Activated naive CD8-positive, alpha-beta T cell treated with anti-CD3 and anti-CD28 coated beads, Interleukin-2, amount 10 ng/mL, durations not matched to agents 7 days and 5 days (primary cell): ENCODE measurements at places on chromosomes 6 and 20. TPM values are rescaled to one million over a fixed set of nuclear protein-coding genes. Genes with fewer than 3 reads are reported as not detected.

Gene FAM217A
- total RNA-seq: not detected

Gene RIMS1
- not detected for total RNA-seq

Gene SLC17A1
- not detected for total RNA-seq

Gene BPIFA1
- not detected for total RNA-seq

DNA sequence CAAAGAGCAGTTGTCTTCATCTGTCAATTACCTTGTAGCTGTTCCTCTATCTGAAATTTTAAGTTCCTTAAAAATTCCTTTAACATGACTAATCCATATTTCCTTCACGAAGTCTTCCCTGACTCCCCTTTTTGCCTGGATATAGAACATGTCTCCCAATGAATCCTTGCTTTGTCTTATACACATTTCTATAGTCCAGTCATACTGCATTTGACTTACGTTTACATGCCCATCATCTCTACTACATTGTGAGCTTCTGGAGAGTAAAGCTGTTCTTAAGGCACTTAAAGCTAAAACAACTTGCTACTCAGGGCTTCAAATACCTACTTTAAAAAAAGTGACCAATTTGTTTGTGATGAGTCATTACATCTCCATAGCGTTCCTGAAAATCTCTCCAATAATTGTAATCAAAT is 4.9 kb downstream of the REV3L start:
- H3K4me1 ChIP-seq: peaks cover 28% of the 10 kb centered on the region
- peaks cover 2% of the 10 kb centered on the region for H3K36me3 ChIP-seq
- no peak overlapping the region for H3K27ac ChIP-seq

- no peak overlapping the region for H3K4me3 ChIP-seq
- H3K4me1 ChIP-seq: no peaks in the 10 kb centered on the region
- peaks cover 20% of the 10 kb centered on the region for H3K27me3 ChIP-seq
- no peaks in the 10 kb centered on the region for H3K36me3 ChIP-seq
These were observed 164.2 kb upstream of the ATXN1 start for GRCh38 chr6:16925461-16925860.

DNA sequence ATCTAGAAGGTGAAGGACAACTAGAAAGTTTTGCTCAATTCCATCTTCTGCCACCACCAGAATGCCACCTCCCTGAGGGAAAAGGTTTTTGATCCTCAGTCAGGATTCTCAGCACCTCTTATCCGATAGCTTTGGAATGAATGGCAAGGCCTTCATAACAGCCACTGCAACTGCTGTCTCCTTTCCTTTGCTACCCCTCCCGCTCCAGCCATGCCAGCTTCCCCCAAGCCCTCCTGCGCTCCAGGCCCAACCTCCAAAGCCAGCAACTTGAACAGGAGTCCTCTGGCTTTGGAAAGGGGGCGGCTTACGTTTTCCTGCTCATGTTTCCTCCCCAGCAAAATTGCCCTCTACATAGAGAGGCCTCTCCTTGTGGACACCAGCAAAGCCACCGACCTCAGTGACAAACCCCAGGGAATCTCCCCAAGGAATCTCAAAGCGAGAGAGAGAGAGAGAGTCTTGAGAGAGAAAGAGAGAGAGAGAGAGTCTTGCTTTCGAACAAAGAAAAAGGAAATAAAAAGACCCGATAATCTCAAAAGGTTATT is 420 bp upstream of the BTN2A1 start:
- no peaks in the 10 kb centered on the region for H3K27me3 ChIP-seq
- H3K36me3 ChIP-seq: peaks cover 28% of the 10 kb centered on the region
- H3K27ac ChIP-seq: peak overlapping the region; percentile 93
- H3K4me1 ChIP-seq: peaks cover 40% of the 10 kb centered on the region
- no peak for DNase-seq
- peak overlapping the region; percentile 96 for H3K4me3 ChIP-seq

DNA sequence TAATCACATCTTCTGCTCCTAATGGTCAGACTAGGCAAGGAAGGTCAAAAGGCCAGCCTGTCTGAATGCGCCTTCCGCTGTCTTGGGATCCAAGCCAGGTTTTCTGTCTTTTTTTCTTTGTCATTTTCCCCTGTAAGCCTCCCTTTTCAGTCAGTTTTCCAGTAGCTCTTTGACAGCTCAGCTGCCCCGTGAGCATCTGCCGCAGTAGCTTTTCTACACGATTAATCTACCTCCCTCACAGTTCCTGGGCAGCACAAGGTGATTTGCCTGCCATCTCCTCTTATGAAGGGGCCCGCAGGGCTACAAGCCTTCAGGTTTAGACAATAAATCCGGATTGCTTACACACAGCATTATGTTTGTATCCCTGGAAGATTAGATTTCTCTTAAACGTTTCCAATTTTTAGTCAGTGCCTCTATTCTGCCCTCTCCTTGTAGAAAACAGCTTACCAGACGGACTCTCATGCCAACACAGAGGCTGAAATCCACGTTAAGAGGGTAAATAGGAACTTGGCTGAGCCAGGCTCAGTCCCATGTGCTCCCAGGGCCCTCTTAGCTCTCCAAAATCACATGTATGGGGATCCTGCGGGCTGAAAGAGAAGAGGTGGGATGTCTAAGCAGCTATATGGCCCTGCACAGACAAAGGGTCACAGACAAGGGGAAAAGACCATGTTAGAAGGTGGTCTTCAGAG is 77.2 kb downstream of the LY86 start:
- no peak for DNase-seq
- H3K36me3 ChIP-seq: peaks cover 18% of the 10 kb centered on the region
- H3K4me1 ChIP-seq: peaks cover 41% of the 10 kb centered on the region
- H3K27me3 ChIP-seq: no peaks in the 10 kb centered on the region

DNA sequence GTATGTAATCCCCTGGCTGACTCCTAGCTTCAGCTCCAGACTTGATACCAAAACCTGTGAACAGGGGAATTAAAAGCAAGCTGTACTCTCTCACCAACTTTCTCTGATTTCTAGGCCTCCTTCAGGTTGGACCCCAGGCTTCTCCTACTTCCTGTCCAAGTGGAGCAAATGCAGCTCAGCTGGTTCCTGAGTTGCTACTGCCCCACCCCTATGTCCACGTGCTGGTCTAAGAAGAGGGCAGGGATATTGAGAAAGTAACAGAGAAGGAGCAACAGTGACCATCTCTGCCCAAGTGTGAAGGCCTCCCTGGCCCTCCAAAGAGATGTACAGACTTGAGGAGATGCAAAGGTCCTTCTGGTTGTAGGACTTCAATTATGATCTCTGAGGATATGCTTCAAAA is 188.3 kb upstream of the MCHR2 start:
- H3K36me3 ChIP-seq: no peaks in the 10 kb centered on the region
- H3K4me3 ChIP-seq: no peak overlapping the region
- H3K27me3 ChIP-seq: peaks cover 2% of the 10 kb centered on the region
- no peak for DNase-seq
- H3K4me1 ChIP-seq: no peaks in the 10 kb centered on the region
